SW 1271 (cell line): ENCODE measurements at places on chromosomes 12 and 14.
A peak's percentile ranks its signal among the peaks of the same experiment; 100 is the strongest.

DNA sequence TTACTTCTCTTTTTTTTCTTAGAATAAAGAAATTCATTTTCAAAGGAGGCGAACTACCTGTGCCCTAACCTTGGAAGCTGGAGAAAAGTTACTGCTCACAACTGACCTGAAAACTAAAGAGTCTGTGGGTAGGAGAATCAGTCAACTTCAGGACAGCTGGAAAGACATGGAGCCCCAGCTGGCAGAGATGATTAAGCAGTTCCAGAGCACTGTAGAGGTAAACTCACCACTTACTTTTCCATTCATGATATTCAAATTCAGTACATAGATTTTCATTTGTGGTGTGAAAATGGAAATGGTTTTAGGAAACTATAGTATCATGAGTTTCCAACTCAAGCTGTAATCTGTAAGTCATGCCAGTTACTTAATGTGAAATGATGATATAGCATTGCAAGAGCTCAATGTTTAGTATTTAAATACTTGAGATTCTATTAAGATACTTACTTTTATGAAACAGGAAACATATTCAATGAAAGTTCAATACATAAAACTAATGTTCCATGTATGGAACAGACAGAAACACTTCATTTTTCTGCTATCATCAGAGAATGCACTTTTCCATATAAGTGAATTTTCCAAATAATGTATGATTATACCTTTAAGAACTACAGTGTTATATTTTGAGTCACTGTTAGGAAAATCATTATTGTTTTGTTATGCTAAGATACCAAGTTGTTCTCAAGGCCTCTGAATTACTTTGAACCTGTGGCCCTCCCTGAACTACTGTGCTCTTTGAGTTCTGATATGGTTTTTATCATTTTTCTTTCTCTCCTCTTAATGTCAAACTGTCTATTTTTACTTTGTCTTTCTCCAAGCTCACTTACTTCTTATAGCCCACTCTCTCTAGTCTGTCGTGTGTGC lies 119.0 kb downstream of the ESR2 start:
- no peak for DNase-seq

DNA sequence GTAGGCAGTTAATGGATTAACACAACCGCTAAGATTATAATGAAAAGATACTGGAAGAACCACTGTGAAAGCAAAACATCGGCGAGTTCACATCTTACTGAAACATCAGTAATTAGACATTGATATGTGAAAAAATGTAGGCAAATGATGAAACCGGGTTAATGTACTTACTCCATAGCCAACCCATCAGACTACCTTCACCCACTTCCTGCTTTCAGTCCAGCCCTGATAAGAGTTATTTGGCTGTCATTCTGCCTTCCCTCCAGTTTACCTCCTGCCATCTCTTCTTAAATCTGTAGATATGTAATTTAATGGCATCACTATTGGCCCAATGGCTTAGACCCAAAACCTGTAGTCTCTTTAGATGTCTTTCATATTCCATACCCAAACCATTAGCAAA lies 46.0 kb upstream of the LGR5 start:
- DNase-seq, result no peak

- no peak for DNase-seq
Observed at GRCh38 chr14:50610465-50610864, 50.5 kb downstream of the ATL1 start.

GRCh38 chr12:13000925-13001774 lies 1.1 kb upstream of the HEBP1 start:
- DNase-seq, result no peak

DNA sequence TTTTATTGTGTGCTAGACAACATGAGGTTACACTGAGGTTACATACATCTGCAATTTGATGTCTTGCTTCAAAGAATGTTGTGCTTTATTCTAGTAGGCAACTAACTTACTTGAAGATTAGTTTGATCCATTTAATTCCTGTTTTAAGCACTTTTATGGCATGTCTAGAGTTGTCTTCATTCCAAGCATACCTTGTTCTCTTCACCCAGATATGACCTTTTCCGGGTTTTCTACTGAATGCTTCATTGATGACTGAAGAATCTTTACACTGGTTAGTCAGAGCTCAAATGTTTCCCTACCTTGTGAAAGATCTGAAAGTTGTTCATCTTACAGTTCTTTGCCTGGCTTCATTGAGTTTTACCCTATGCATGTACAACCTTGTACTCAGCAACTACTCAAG lies 274.0 kb upstream of the KITLG start:
- peak; percentile 1 for DNase-seq

GRCh38 chr12:76922866-76923265 lies 44.0 kb upstream of the CSRP2 start:
- DNase-seq, result no peak

DNA sequence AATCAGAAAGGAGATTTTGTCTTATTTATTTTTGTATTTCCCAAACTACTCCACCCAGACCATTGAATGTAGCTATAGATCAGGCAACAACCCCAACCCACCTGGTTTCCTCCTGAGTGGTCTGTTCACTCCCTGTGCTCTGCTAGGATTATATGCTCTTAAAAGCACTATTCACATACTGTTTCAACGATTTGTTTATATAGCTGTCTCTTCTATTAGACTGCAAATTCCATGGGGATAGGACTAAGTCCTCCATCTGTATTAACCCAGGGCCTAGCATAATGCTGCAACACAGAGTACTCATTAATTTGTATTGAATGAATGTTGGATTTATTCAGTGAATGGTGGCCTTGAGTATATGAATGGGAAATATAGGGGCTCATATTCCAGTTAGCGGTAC lies 307.6 kb downstream of the RAD51B start:
- DNase-seq, result no peak

DNA sequence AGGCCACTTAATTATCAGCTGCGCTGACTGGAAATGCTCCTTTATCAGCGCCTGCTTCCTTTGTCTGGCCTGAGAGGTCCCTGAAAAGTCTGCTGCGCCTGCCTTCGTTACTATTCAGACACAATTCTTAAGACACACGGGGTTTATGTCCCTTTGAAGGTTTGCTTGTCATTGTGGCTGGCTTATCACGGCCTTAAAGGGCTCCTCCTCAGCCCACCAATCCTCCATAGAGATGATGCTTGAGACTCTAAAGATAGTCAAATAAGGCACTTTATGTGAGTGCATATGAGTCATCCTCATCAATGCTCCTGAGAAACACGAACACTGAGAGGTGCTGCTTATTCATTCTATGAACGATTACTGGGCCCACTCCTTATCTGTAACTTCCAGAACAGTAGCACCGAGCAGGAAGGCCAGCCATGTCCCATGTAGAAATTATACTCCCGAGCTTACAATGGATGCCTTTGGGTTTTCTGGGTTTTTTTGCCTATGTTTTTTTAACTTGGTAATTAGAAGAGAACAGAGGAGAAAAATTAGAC lies 1268.2 kb upstream of the TMEM132C start:
- DNase-seq, result no peak

GRCh38 chr12:27057543-27057942 lies 24.8 kb downstream of the C12orf71 start:
- DNase-seq, result no peak

- no peak for DNase-seq
Observed at GRCh38 chr14:31174433-31174832, 33.2 kb downstream of the HECTD1 start.

- DNase-seq, result no peak
Observed at GRCh38 chr14:39939023-39939422, 506.8 kb upstream of the FBXO33 start.

- DNase-seq, result peak; percentile 50
Observed at GRCh38 chr12:2641207-2641606, 153.6 kb upstream of the FKBP4 start.

DNA sequence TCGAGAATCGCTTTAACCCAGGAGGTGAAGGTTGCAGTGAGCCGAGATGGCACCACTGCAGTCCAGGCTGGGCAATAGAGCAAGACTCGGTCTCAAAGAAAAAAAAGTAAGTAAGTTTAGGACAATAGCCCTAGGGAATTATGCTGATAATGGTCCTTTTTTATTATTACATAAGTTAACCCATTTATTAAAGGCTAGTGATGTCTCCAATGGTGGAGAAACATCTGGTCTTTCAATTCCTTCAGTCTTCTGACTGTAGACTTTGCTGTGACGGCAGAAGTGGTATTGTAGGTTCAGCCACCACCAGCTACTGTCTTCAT lies 27.4 kb downstream of the DDX47 start:
- DNase-seq, result no peak

DNA sequence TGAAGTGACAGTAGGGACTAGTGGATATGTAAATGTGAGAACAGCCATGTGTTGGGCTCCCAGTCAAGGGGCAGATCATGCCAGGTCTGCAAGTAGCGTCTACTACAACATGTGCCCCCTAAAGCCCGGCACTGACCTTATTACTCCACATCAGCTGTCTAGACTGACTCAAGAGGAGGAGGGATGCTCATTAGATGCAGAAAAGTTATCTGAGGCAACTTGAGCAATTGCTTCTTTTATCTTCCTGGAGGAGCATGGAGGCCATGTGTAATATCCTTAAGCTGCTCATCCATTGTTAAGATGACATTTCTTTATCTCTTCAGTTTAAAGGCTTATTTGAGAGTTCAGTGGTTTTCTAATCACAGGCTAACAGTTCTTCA lies 404.7 kb upstream of the FLRT2 start:
- DNase-seq, result no peak

DNA sequence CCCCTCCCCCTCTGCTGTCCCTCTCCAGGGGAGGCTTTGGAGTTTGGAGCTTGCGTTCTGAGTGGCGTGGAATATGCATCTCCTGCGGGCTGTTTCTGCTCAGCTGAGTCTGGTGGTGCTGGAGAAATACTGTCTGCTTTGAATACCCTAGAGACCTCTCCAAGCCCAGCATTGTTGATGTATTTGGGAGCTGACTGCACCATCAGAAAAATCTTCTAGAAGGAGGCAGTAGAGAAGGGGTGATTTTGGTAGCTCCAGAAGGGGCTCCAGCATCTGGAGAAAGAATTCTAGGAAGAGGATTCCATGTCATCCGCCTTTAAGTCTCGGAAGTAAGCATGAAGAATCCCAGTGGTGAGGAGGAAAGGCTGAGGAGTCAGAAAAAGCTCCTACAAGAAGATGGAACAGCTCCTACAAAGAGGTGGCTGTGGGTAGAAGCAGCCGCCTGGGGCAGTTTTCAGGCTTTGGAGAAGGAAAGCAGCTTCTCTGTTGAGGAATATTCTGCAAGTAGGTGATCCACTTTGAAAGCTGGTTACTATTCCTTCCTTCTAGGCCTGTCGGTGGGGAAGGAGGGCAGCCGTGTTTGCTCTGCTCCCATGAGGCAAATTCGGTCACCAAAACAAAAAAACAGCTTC lies 9.7 kb downstream of the MLXIP start:
- no peak for DNase-seq

DNA sequence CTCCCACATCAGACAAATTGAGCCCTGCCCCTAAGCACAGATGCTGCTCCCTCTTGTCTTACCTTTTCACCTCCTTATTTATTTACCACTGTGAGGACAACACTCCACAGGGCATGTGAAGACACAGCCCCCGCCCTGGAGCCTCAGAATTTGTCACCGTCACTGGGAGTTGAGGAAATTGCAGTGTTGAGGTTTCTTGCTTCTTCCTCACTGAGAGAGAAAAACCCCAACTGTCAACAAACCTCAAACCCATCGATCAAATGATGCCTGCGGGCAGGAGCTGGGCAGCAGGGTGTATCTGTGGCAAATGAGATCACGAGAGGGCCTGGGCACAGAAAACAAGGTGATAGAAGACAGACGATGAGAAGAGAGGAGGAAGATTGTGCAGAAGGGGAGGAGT lies 30.5 kb upstream of the PLEKHG3 start:
- DNase-seq, result no peak

DNA sequence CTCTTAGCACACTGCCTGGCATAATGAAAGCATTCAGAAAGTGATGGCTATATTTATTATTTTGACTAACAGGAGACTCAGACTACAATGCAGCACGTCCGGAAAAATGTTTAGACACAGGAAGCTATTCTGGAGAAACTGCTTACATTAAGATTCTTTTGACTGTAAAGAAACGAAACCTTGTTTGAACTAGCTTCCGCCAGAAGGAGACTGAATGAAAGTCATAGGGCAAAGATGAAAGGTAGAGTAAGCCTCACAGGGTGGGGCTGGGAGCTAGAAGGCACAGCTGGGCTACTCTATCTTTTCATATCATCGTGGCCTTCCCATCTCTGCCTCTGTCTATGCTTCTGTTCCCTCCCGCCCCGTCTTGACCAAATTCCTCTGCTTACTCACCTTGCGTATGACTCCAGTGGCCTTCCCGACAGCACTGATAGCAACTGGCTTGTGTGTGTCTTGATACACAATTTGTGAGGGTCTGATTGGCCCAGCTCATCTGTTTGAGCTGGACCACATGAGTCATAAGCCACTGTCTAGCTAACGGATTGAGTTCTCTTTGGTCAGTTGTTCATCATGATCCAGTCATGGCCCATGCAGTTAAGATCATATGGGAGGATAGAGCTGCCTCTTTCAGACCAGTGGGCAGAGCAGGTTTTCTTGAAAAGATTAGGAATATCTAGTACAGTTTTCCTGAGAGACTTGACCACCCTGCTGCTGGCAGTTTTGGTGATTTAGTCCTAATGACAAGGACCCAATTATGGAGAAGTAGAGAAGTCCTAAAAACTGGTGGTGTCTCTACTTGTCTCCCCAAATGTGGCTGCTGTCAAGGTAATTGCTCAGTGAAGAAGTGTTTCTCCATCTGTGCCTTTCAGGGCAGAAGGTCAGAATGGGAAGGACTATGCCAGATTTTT lies 151.5 kb upstream of the SLC38A2 start:
- DNase-seq, result no peak

GRCh38 chr12:78241446-78241845 lies 410.8 kb downstream of the NAV3 start:
- no peak for DNase-seq

DNA sequence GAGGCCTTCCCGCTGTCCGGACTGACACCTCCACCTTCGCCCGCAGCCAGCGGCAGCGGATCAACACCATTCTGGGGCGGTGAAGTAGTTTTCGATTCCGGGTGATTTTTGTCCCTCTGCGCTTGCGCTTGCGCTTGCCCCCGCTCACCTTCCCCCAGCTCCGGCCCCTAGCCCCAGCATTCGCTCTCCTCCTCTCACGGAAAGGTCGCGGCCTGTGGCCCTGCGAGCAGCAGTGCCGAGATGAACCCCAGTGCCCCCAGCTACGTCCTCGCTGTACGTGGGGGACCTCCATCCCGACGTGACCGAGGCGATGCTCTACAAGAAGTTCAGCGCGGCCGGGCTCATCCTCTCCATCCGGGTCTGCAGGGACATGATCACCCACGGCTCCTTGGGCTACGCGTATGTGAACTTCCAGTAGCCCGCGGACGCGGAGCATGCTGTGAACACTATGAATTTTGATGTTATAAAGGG lies 22.7 kb upstream of the SRGAP1 start:
- no peak for DNase-seq

GRCh38 chr12:110906985-110907384 lies 13.4 kb downstream of the MYL2 start:
- no peak for DNase-seq

DNA sequence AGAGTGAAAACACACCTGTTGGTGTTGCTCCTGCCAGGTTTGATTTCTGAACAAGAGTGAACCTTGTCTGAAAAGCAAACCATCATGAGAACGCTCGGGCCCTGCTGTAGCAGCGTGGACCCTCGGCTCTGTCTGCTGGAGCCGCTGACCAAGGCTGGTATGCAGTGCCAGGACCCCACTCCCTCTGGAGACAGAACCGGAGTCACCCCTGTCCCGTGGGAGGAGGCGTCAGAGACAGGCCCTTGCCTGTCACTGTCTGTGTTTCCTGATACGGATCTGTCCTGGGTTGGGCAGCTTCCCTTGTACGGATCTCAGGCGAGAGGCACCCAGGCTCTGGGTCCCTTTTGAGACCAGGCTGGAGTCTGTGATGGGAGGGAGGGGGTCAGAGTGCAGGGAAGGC lies 111.6 kb downstream of the ADGRD1 start:
- no peak for DNase-seq

- DNase-seq, result no peak
Observed at GRCh38 chr12:52658196-52658595, 6.2 kb upstream of the KRT2 start.
